Stimulated activated CD8-positive, alpha-beta memory T cell treated with anti-CD3 and anti-CD28 coated beads, Interleukin-4, amount 100 ng/mL, for 4 hours (primary cell): ENCODE measurements at places on chromosomes 2 and 18.

DNA sequence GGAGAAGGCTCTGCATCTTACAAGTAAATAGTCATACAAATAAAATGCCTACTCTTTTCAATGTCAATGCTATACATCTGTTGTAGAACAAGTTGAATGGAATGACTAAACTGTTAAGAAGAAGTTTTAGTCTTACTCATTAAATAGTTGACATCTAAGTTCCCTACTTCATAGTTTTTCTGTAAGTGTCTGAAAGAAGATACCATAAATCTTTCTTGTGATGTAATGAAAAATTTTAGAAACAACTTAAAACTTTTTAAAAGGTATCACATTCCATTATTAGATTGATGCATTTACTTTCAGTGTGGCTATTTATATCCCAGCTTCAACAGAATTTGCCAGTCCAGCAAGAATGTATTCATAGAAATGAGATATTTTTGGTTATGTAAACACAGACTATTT is 185.2 kb upstream of the EPC2 start:
- no peak for DNase-seq

DNA sequence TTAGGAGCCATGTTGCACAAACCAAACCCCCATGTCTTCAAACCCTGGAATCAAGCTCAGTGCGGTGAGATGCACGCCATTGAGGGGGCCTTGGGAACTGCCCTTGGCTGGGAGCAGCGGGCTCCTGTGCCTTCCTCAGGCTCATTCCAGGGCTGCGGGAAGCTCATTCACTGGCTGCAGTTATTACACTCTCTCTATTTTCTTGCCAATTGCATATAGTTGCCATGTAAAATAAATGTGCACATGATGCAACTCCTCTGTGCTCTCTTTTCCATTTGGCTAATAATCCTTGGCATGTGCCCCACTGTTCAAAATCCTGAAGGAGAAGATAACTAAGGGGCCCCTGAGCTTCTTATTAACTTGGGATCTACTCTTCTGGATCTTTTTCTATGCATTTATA is 74.7 kb downstream of the KCTD1 start:
- no peak for DNase-seq

DNA sequence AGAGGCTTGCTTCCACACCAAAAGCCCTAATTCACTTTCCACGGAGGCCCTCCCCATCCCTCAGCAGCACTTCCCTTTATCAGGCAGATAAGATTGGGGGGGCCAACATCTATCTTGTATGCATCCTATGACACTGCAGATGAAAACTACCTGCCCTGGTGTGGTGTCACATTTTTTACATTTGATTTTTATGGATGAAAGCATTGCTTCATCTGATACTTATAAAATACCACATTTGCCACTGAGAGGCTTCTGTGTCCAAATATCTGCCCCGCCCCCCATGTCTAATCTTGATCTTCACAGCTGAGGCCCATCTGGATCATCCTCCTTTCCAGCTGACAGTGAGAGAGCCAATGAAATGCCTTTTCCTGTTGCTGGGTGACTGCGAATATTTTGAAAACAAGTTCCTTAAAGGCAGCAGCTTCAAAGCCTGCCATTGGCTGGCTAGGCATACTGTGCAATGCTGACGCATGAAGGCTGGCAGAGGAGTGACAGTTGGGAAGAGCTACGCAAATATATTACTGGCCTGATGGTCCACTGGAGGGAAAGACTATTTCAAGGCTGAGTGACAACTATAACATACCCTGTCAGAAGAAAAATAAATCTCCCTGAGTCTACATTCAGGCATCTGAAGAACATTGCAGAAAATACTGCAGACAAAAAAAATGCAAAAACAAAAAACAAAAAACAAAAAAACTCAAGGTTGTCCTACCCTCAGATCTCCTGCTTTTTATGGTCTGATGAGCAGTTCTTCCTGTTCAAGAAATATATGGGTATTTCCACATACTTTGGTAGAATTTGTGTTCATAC is 318.7 kb downstream of the PDE11A start:
- no peak for DNase-seq

DNA sequence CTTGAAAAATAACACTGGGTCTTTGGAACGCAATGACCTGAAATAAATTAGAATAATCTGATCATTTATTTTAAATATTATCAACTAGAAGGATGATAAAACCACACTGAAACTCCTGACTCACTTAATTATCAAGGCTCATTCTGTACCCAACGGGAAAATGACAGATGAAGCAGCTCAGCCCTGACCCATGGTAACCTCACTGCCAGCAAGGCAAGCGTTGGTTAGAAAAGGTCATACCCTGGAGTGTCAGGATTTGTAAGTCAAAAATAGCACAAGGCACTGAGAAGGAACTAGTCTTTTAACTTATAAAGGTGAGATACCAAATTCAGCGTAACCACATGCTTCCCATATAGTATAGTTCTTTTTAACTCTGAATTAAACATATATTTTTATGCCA is 277.5 kb downstream of the ETAA1 start:
- DNase-seq = no peak

DNA sequence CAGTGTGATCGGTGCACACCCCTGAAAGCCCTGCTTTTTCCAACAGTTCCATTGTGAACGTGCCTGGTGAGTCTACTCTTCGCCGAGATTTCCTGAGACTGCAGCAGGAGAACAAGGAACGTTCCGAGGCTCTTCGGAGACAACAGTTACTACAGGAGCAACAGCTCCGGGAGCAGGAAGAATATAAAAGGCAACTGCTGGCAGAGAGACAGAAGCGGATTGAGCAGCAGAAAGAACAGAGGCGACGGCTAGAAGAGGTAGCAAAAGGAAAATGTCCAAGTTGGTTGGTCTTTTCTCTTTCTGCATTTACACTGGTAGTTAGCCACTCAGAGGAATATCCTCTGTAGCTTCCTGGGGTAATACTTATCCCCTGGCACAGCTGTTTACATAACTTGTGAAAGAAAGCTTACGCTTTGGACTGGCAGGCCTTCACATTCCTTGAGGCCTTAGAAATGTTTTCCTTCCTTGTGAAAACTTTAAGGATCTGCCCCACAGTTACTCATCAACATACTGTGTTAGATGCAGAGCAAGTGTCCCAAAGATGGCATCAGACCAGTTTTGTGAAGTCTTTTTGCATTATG is 146.6 kb downstream of the MAP4K4 start:
- no peak for DNase-seq

DNA sequence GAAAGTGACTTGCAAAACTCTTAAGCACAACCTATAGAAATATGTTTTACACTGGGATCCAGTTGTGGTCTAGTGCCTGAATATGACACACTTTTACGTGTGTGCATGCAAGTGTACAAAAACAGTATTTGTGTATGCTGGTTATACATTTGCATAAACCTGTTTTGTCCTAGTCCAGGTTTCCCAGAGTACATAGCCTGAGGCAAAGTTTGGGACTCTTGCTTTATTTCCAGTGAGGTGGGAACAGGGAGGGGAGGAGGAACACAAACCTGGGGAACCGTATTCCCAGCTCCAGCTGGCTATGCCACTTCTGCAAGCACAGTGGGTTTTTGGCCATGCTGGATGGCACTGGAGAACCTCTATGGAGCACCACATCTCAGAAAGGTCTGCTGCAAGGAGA is 481.1 kb upstream of the HS6ST1 start:
- no peak for DNase-seq
